ENCODE measurements at places on chromosomes 13 and 19.

DNA sequence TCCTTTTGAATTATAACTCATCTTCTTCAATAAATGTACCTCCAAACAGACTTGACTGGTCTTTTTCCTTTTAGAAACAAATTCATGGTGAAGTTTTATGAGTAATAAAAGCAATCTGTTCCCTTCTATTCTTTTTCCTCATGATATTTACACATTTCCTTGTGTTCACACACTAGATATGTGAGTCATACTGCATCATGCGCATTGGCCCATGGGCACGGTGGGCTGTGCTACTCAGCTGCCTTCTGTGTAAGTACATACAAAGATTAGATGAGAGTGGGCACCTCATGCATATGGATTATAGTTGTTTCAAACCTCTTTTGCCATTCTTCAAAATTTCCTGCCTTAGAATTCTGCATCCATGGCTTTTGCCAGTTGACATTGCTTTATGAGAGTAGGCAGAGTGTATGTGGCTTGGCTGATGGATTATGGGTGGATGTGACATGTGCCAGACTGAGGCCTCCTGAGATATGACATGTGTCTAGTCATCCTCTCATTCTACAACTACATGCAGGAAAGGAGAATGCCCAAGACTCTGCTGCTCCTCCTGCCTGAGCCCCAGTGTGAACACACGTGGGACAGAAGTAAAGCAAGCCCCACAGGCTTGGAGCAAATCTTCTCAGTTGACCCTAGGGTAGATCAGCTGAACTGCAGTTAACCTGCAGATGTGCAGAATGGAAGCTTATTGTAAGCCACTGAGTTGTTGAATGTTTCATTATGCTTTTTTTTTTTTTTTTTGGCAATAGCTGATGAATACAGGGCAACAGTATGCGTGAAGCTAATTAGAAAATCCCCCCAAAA is 109.9 kb downstream of the RBM26 start:
- DNase-seq, result no peak

GRCh38 chr13:75666646-75667351 is 30.7 kb downstream of the LMO7 start:
- no peak for DNase-seq

- DNase-seq, result no peak
Measured at GRCh38 chr13:93687261-93687660, 460.7 kb downstream of the GPC6 start.

DNA sequence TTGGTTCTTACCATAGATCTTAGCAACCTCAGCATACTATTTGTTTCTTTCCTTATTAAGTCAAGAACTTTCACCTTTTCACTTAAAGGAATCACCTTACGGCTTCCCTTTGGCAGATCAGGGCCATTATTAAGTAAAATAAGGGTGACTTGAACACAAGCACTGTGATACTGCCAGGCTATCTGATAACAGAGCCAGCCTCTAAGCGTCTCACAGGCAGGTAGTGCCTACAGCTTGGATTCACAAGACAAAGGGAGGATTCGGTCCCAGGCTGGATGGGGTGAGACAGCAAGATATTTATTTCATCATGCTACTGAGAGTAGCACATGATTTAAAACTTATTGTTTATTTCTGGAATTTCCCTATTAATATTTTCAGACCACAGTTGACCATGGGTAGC is 218.6 kb downstream of the FOXO1 start:
- DNase-seq, result no peak

DNA sequence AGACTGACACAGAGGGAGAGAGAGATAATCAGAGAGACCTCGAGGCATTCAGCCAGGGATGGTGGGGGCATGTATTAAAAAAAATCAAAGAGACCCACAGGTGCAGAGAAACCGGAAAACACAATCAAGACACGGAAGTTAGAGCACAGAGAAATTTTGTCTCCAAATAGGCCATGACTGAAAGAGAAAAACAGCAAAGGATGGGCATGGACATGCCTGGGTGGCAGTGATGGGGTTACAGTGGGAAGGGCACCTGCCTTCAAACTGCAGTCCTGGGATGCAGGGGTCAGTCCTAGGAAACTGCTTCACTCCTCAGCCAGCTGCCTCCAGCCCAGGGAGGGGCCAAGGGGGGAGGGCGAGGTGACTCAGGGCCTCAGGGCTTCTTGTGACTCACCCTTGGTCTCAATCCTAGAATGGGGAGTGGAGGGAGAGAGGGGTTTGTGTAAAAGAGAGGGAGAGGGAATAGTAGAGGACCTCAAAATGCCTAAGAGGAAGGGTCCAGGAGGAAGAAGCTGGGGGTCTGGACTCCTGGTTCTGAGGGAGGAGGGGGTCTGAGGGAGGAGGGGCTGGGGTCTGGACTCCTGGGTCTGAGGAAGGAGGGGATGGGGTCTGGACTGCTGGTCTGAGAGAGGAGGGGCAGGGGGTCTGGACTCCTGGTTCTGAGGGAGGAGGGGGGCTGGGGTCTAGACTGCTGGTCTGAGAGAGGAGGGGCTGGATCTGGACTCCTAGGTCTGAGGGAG is 3.6 kb upstream of the KCNN4 start:
- no peak for DNase-seq

GRCh38 chr13:46116653-46117502 is 12.0 kb upstream of the CPB2 start:
- no peak for DNase-seq

GRCh38 chr13:46374710-46375109 is 12.3 kb downstream of the RUBCNL start:
- no peak for DNase-seq

- DNase-seq, result no peak
Measured at GRCh38 chr13:79423340-79423739, 17.3 kb upstream of the RBM26 start.

DNA sequence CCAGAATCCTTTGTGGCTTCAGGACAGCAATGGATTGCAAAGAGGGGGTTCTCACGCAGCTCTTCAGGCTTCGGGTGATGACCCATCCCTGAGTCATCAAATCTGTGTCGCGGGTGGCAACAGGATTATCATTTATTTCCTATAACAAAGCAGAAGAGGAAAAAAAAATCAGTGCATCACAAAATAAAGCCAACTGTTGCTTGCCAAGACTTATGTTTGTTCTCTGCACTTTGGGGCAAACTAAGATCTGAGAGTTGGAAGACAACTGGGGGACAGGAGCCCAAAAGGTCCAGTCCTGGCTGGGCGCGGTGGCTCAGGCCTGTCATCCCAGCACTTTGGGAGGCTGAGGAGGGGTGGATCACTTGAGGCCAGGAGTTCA is 6.4 kb downstream of the GNA15 start:
- DNase-seq, result no peak

Measured in caudate nucleus (tissue), 63 donors.